ENCODE measurements at places on chromosomes 16 and 17.

GRCh38 chr17:8185582-8186445 is 4.2 kb downstream of the BORCS6 start:
- peak; percentile 81 for DNase-seq

- peak; percentile 75 for DNase-seq
Measured at GRCh38 chr17:43388359-43389045, 10.3 kb upstream of the ARL4D start.

DNA sequence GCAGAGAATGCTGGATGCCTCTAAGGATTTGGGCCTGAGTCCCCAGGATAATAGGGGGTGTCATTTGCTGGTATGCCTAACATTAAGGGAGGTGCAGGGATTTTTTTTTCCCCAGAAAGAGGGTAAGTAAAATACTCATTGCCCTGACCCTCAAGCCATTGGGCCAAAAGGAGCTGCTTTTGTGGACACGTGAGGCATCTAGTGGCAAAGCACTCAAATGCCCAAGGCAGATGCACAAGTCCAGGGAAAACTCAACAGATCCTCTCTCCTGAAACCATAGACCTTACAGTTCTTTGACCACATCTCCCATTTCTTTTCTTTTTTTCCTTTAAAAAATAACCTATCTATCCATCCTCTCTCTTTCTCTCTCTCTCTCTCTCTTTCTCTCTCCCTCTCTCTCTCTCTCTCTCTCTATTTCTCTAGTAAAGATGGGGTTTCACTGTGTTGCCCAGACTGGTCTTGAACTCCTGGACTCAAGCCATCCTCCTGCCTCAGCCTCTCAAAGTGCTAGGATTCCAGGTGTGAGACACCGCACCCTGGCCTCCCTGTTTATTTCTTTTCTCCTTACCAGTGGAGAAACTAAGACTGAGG is 11.8 kb downstream of the IRX5 start:
- no peak for DNase-seq

DNA sequence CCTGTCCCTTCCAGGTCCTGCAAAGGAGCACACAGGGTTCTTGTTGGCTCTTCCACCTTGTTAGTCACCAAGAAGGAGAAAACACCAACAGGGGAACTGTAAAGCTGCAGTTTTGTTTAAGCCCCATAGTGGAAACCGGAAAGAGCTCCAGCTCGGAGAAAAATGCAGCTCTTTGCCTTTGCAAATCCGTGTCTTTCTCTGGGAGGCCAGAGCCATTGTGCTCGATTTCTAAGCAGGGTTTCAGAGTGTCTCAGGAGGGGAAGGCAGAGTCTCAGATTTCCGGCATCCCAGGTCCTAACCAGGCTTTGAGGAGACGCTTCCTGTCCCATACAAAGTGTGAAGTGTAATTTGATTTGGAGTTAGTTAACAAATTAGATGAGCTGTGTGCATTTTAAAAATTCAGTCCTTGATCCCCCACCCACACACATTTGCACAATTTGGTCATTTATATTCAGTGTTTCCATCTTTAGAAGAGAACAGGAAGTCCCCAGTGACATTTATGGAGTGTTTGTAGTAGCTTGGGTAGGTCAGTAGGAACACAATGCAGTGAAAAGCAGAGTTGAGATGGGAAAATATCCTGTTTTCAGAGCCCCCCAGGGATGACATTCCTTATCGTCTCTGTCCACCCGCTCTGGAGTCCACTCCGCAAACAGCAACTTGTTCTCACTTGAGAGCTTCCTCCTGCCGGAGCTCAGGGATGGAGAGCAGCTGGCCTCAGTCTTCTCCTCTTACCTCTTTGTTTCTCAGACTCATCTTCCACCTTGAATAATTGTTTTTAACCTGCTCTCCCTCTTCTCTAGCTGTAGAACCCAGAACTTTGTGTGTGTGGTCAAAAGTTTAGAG is 331.9 kb downstream of the SEC14L1 start:
- DNase-seq: no peak

DNA sequence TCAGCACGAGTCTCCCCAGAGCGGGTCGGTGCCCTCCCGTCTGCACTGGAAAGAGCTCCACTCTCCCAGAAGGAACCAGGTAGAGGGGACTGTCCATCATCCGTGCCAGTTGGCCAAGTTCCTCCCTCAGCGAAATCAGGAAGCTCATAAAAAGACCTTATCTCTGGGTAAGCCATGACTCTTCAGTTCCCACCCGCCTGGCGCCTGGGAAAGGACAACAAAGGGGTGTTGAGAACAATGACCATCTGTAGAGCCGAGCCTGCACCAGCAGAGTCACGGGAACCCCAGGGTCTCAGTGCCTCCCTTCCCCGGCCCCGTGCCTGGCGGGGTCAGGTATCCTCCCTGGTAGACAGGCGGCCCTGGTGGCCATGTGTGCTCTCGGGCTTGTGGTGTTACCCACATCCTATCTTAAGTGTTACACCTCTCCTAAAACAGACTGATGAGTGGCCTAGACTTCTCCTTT is 190.7 kb downstream of the AXIN2 start:
- DNase-seq: no peak
